ENCODE measurements at places on chromosomes 13 and 19.

DNA sequence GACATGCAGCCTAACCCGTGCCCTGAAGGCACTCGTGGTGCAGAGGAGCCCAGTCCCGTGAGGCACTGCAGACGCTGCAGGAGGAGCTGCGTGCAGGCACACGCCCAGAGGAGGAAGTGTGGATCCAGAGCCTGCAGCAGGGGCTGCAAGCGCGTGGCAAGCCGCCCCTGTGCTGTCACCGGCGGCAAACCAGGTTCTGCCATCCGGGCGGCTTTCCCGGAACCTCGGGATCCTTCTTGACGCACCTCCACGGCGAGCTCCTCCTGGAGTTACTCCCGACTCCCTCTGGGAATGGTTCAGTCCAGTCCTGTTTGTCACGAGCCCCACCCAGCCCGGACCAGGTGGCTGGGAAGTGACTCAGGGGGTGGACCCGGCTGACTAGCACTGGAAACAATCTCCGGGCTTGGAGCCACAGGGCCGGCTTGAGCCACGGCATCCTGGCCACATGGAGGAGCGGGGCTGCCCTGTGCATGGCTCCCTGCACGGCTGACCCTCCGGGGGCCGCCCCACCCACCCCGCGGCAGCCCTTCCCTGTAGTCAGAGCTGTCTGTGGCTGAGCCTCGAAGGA lies 10.2 kb downstream of the DPP9 start:
- DNase-seq: no peak

DNA sequence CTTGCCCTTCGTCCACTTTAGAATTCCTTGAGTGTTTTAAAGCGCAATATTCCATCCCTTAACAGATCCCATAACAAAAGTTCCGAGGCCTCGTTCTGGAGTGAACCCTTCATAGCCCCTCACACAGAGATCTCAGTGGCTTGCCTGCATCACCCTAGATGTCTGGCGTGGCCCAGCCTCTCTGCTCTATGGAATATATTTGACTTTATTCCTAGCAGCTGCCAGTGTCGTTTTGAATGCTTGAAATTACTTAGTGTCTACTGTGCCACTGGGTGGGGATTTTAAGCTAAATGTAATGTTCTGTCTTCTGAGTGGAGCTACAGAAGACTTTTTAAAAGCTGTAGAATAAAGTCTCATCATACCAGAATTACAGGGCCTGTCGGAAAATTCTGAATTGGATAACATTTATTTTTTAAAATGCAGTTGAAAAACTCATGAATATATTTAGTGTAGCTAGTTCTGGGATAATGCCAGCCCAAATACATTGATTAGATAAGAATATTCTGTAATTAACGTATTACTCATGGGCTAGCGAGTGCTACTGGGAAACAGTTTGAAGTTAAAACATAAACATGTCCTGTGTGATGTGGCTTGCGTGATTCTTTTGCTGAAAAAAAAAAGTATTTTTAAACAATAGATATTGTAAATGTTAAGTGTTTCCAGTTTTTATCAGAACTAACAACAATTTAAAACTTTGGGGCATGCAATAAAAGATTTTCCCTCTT lies 111.8 kb downstream of the ESD start:
- no peak for DNase-seq

DNA sequence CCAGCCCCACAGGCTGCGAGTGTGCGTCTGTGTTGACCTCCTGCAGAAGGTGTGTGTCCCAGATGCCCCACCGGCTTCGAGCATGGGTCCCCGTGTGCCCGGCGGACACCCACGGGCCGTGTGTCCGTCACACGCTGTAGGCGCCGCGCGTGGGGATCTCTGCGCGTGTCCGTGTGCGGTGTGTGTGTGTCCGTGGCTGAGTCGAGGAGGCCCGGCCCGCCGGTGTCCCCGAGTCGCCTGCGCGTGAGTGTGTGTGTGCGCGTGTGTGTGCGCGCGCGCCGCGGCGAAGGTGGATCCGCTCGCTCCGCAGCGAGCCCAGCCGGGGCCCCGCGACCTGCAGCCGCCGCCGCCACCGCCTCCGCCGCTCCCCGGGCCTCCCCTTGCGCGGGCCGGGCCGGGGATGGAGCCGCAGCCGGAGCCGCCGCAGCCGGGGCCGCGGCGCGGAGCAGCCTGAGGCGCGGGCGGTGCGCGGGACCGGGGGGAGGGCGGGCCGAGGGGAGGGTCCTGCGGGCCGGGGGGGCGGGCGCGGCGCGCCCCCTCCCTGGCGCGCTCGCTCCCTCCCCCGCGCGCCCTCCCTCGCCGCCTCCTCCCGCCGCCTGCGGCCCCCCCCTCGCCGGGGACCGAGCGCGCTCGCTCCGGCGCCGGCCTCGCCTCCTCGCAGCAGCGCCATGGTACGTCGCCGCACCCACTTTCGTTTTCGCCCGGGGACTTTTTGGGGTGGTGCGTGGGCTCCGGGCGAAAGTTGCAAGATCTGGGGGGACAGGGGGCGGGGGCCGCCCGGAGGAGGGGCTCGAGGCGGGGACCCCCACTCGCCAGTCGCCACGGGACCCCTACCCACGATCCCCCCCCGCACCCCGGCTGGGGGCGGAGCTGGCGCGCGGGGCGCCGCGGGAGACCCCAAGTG lies 7.1 kb upstream of the NFIC start:
- DNase-seq: no peak

GRCh38 chr13:51714663-51715168 lies 89.2 kb downstream of the DHRS12 start:
- no peak for DNase-seq

DNA sequence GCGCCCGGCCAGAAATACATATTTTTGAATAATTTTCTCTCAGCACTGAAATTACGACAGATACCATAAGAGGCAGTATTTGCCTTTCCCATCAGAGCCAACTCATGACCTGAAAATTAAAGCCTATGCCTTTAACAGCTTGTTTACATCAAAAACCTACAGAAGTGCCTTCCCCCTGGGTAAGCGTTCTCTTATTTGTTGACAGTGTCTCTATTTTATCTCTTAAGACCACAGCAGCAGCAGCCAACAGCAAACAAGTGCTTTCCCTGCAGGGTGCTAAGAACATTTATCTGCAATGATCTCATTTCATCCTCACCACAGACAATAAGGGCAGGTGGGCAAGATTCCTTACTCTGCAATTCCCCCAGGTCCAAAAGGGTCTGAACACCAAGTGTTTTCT lies 6.0 kb downstream of the AKAP8L start:
- no peak for DNase-seq

DNA sequence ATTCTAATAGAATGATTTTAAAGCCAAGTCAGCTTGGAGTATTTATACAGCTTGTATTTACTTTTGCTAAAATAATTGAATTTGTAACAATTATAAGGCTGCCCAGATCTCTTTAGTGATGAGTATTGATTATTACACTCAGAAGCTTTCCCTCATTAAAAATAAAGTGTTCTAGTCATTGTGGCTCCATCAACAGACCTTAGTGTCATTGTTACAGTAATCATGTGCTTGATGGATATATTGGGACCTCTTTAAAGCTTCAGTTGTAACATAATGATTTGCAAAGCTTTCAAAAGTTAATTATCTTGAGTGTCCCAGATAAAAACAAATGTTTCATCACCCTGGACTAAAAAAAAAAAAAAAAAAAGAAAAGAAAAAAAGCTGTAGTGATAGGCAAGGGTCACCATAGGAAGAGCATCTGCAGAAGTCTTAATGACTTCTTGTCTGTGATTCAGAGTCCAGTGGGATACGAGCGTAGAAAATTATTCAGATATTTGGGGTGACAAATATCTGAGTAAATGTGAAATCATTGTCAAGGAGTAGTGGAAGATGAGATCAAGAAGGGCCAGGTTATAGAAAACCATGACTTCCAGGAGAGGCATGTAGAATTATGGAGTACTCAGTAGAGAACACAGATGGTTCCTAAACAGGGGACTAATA lies 369.6 kb downstream of the DCT start:
- DNase-seq: no peak

- no peak for DNase-seq
Measured at GRCh38 chr19:33470686-33471085, 50.9 kb downstream of the PEPD start.

GRCh38 chr13:46339035-46339666 lies 47.9 kb downstream of the RUBCNL start:
- DNase-seq: no peak

- no peak for DNase-seq
Measured at GRCh38 chr13:29125934-29126424, 305.8 kb downstream of the MTUS2 start.

DNA sequence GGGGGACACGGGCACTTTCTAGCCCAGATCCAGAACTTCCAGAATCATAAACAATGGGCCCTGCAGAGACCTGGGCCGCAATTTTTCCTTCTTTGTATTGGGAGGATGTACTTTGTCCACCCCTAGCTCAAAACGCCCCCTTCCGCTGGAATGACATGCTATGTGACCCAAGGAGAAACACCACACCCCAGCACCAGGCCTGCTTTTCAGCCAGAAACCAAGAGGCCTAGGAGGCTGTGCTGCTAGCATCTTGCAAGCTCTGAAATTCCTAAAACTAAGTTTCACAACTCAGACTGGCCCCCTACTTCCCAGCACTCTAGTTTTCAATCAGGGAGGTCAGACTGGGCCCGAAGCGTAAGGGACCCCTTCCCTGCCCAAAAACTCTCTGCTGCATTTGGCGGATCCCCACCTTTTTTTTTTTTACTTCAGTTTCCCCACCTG lies 538 bp downstream of the LSM4 start:
- DNase-seq: no peak

GRCh38 chr13:99982731-99983498 lies 1.3 kb downstream of the ZIC2 start:
- no peak for DNase-seq

DNA sequence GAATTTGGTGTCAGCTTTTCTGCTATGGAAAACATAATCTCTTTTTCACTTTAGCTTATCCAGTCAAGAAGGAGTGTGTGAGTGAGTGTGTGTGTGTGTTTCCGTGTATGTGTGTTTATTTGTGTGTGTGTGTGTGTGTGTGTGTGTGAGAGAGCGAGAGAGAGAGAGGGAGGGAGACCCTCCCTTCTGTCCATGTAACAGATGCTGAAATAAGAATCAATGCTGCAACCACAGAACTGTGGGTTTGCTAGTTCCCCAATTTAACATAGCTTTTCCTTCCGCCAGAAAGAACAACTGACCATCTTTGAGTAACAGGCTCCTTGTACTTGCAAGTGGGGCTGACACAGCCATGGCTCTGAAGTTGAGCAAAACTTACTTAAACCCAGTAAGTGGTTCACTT lies 5.2 kb downstream of the LCP1 start:
- DNase-seq: no peak

DNA sequence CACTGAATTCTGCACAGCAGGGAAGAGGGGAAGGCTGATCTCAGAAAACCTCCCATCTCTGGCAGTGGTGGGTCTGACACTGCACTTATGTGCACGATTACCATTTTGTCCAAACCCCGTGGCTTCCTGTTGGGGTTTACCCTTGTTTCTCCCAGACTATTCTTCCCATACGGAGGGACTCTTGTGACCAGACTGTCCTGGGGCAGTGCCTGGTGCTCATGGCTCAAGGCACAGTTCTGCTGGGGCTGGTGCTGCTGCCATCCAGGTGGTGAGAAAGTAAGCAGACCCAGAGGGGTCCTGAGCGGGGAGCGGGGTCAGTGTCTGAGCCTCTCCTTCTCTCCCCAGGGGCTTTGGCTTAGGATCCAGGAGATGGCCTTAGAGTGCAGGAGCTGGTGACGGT lies 5.1 kb upstream of the SIGLEC9 start:
- no peak for DNase-seq

DNA sequence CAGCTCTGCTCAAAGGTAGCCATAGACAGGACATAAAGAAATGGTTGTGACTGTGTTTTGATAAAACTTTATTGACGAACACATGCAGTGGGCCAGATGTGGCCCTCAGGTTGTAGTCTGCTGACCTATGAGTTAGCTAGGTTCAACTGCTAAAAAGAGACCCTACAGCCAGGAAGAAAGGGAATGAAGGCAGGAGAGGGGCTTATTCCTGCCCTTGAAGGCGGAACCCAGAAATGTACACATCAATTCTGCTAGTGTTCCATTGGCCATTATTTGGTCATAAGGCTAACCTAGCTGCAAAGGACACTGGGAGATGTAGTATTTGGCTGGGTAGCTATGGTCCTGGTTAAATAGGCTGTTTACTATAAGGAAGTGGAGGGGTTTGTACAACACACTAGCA lies 18.0 kb downstream of the APBA3 start:
- DNase-seq: no peak

GRCh38 chr19:441213-441836 lies 19.5 kb downstream of the SHC2 start:
- no peak for DNase-seq

DNA sequence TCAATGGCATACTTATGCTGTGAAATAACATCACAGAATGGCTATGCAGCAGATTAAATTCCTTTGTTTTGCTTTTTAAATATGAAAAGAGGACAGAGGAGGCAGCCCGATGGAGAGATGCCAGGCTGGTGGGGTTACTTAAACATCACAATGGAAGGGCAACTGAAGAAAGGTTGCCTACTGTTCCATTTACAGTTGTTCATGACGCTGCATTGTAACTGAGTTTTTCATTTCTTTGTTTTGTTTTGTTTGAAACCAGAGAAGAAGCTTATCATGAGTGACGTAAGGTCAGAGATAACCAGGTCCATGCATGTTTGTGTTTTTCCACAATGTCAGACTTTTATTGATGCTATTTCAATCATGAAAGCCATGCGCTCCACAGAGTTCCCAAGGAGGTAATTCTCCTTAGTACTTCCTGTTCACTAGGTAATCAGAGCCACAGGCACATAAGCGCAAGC lies 273.8 kb downstream of the LHFPL6 start:
- no peak for DNase-seq
